Spinal cord (tissue), 10 donors: ENCODE measurements at places on chromosomes 4 and X. TPM values are rescaled to one million over a fixed set of nuclear protein-coding genes. Genes with fewer than 3 reads are reported as not detected.

Gene PPID
- 29.4 TPM for total RNA-seq

Gene BMP2K
- 95.3 TPM for total RNA-seq

Gene MAGEC1
- not detected for total RNA-seq

Gene RFC1
- total RNA-seq: 159 TPM

Gene ALB
- total RNA-seq: 44.9 TPM

Gene HNRNPD
- 75.7 TPM for total RNA-seq

Gene HPGD
- total RNA-seq: 14.8 TPM

Gene EDA
- 6.5 TPM for total RNA-seq

Gene CHST7
- 7.8 TPM for total RNA-seq

Gene BGN
- total RNA-seq: 68.0 TPM

Gene NAP1L3
- 160 TPM for total RNA-seq

Gene SPANXN3
- total RNA-seq: not detected

Gene VCX3B
- not detected for total RNA-seq

Gene CCKAR
- total RNA-seq: 1.3 TPM

Gene FAM236C
- not detected for total RNA-seq

Gene ETDB
- not detected for total RNA-seq

Gene PHKA1
- total RNA-seq: 6.1 TPM

Gene SPANXN4
- total RNA-seq: not detected

Gene ARX
- total RNA-seq: 0.61 TPM

Gene AR
- 5.0 TPM for total RNA-seq

Gene IL9R
- total RNA-seq: 0.06 TPM

Gene DDX53
- total RNA-seq: not detected

Gene GAGE1
- total RNA-seq: not detected

Gene GPM6B
- 317 TPM for total RNA-seq

Gene RHOXF2
- total RNA-seq: not detected

Gene TRIML2
- not detected for total RNA-seq

Gene CT47B1
- total RNA-seq: not detected

Gene FAM184B
- total RNA-seq: 6.8 TPM

Gene SMIM10
- total RNA-seq: 5.5 TPM

Gene CAMK2D
- total RNA-seq: 64.4 TPM

Gene MAGEB10
- not detected for total RNA-seq

Gene EFHC2
- 8.0 TPM for total RNA-seq

Gene MAP3K15
- 0.59 TPM for total RNA-seq

Gene CT55
- 0.17 TPM for total RNA-seq

Gene ITGB1BP2
- total RNA-seq: 1.5 TPM

Gene NWD2
- 3.5 TPM for total RNA-seq

Gene CENPVL3
- total RNA-seq: 1.5 TPM

Gene RHOH
- 1.8 TPM for total RNA-seq

Gene TBX22
- total RNA-seq: 0.06 TPM

Gene OTC
- 0.30 TPM for total RNA-seq

Gene ANK2
- 241 TPM for total RNA-seq

Gene CWH43
- not detected for total RNA-seq

Gene TLL1
- 6.9 TPM for total RNA-seq

Gene ATP10D
- total RNA-seq: 52.8 TPM

Gene TMEM35A
- total RNA-seq: 80.1 TPM

Gene GATA1
- total RNA-seq: 0.39 TPM

Gene MAP7D2
- total RNA-seq: 8.2 TPM

Gene EDNRA
- 50.6 TPM for total RNA-seq

Gene FGFBP1
- not detected for total RNA-seq
